ENCODE measurements at places on chromosomes 16 and 17.
A peak's percentile ranks its signal among the peaks of the same experiment; 100 is the strongest.

- DNase-seq = peak; percentile 75
Observed at GRCh38 chr17:17792551-17793377, 44.0 kb downstream of the SREBF1 start.

DNA sequence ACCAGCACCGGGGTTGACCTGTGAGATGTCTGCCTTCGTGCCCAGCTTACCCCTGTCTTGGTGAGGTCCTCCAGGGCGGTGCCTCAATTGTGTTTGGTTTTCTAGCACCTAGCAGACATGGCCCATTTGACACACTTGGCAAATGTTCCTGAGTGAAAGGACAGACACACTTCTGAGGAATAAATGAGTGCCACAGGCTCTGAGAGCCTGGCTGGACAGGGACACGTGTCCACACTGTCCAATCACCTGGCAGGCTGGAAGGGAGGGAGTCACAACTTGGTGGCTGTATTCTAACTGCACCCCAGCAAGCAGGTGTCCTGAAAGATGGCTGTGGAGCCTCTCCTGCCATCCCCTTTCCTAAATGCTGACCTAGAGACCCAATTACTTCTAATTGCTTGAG, 7.4 kb downstream of the MAP3K14 start:
- DNase-seq = no peak

DNA sequence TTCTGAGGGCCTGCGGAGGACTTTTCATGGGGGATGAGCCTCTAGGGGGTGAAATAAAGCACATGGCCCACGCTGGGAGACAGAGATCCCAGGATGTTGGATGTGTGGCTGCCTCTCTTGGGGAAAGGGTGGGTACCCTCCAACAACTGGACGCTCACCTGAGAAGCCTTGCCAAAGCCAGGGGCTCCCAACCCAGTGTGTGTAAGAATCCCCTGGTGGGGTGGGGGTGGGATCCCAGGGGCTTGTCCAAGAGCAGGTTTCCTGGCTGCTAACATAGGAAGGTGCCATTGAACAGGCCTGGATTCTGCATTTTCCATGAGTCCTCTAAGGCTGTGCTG, 587 bp downstream of the SNX20 start:
- no peak for DNase-seq

GRCh38 chr16:72895951-72896350, 152.0 kb downstream of the ZFHX3 start:
- no peak for DNase-seq

- no peak for DNase-seq
Observed at GRCh38 chr16:86574646-86575045, 3.7 kb upstream of the FOXL1 start.

GRCh38 chr17:39175695-39176093, 9.7 kb upstream of the ARL5C start:
- DNase-seq = no peak

GRCh38 chr17:48363161-48363560, 66.9 kb downstream of the SKAP1 start:
- no peak for DNase-seq

GRCh38 chr16:57997528-57998265, 2.8 kb downstream of the ZNF319 start:
- DNase-seq = no peak

DNA sequence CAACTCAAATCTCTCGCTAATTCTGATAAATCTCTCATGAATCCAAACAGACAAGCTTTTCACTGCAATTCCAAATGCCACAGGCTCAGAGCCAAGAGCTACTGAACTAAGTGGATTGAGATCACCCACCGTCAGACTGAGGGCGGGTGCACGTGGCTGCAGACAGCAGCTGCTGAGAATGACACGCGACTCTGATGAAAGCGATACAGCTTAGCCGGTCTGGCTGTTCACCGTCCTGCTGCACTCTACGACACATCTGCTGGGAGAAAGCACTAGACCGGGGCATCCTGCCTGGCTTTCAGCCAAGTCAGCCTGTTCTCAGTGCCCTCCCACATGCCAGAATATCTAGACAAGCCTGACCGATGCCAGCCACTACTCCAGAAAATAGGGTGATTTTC, 42.6 kb downstream of the KLHDC4 start:
- DNase-seq = peak; percentile 28

GRCh38 chr17:11852912-11853311, 144.4 kb downstream of the ZNF18 start:
- no peak for DNase-seq

GRCh38 chr17:41516830-41517283, 1.8 kb downstream of the KRT15 start:
- DNase-seq = no peak

GRCh38 chr16:13770436-13770835, 149.5 kb upstream of the ERCC4 start:
- DNase-seq = no peak

- no peak for DNase-seq
Observed at GRCh38 chr16:5032748-5033167, 977 bp downstream of the NAGPA start.

DNA sequence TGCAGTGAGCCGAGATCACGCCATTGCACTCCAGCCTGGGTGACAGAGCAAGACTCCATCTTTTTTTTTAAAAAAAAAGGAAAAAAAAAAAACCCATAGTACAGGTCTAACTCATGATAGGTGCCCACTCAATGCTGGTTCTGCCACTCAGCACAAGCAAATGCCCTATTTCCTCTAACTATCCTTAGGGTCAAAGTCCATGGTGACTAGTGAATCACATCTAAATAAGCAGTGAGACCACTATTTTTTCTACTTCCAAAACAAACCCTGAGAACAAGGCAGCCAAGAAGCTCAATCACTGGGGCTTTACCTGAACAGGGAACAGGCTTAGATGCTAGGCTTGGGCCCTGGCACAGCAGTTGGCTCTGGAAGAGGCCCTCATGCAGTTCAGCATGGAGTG, 3.4 kb downstream of the BLTP2 start:
- DNase-seq = no peak

All from CD4-positive, alpha-beta T cell treated with Interleukin-17A for 4 hours (primary cell).